Hindlimb muscle (tissue), 1 donor: ENCODE measurements at places on chromosomes 6 and 20. TPM values are rescaled to one million over a fixed set of nuclear protein-coding genes. Genes with fewer than 3 reads are reported as not detected.

Gene PREP
- 36.5 TPM for polyA plus RNA-seq

Gene RHAG
- 1.7 TPM for polyA plus RNA-seq

Gene SLC2A10
- polyA plus RNA-seq, result 16.6 TPM

Gene CLVS2
- polyA plus RNA-seq, result 0.04 TPM

Gene XRN2
- 44.0 TPM for polyA plus RNA-seq

Gene BTN1A1
- 0.25 TPM for polyA plus RNA-seq

Gene NEURL2
- 24.5 TPM for polyA plus RNA-seq

Gene IRAK1BP1
- polyA plus RNA-seq, result 3.4 TPM

Gene ANKEF1
- polyA plus RNA-seq, result 1.6 TPM

Gene TFAP2D
- polyA plus RNA-seq, result not detected

Gene TP53RK
- 9.3 TPM for polyA plus RNA-seq

Gene C20orf141
- not detected for polyA plus RNA-seq

Gene BTNL2
- 0.28 TPM for polyA plus RNA-seq

Gene VWA7
- polyA plus RNA-seq, result 2.5 TPM

Gene ULBP3
- polyA plus RNA-seq, result 1.6 TPM

Gene AKIRIN2
- polyA plus RNA-seq, result 39.5 TPM

Gene C6orf118
- polyA plus RNA-seq, result 0.49 TPM

Gene DUSP15
- 3.0 TPM for polyA plus RNA-seq

Gene SLC35D3
- not detected for polyA plus RNA-seq

Gene PPP1R16B
- 3.7 TPM for polyA plus RNA-seq

Gene OLIG3
- polyA plus RNA-seq, result not detected

Gene AK9
- 7.5 TPM for polyA plus RNA-seq

Gene PIGT
- 83.3 TPM for polyA plus RNA-seq

Gene NKX2-2
- polyA plus RNA-seq, result not detected

Gene SLC23A2
- polyA plus RNA-seq, result 11.4 TPM

Gene PTCHD4
- polyA plus RNA-seq, result 0.77 TPM

Gene LAMA4
- 157 TPM for polyA plus RNA-seq

Gene OR12D3
- polyA plus RNA-seq, result not detected
